COR-L47 (cell line): ENCODE measurements at places on chromosomes 4 and X.

- no peak for DNase-seq
Observed at GRCh38 chr4:5755161-5755560, 44.2 kb downstream of the EVC start.

- peak; percentile 23 for DNase-seq
Observed at GRCh38 chr4:113106108-113106507, 56.7 kb downstream of the ANK2 start.

- no peak for DNase-seq
Observed at GRCh38 chr4:108428923-108429322, 191.5 kb upstream of the RPL34 start.

- DNase-seq: no peak
Observed at GRCh38 chrX:29867971-29868370, 347.4 kb upstream of the MAGEB2 start.

DNA sequence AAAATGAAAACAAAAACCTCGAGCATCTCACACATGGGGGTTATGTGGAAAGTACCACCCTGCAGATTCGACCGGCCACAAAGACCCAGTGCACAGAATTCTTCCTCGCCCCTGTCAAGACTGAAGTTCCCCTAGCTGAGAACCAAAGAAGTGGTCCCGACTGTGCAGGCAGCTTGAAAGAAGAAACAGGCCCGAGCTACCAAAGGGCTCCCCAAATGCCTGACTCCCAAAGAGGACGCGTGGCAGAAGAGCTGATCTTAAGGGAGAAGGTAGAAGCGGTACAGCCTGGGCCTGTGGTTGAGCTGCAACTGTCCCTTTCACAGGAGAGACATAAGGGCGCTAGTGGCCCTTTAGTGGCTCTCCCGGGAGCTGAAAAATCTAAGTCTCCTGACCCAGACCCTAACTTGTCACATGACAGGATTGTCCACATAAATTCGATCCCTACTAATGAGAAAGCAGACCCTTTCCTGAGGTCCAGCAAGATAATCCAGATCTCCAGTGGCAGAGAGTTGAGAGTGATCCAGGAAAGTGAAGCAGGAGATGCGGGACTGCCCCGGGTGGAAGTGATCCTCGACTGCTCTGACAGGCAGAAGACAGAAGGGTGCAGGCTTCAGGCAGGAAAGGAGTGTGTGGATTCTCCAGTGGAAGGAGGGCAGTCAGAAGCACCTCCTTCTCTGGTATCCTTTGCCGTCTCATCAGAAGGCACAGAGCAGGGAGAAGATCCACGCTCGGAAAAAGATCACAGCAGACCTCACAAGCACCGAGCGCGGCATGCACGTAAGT is 108.8 kb upstream of the MYOZ2 start:
- DNase-seq: no peak

DNA sequence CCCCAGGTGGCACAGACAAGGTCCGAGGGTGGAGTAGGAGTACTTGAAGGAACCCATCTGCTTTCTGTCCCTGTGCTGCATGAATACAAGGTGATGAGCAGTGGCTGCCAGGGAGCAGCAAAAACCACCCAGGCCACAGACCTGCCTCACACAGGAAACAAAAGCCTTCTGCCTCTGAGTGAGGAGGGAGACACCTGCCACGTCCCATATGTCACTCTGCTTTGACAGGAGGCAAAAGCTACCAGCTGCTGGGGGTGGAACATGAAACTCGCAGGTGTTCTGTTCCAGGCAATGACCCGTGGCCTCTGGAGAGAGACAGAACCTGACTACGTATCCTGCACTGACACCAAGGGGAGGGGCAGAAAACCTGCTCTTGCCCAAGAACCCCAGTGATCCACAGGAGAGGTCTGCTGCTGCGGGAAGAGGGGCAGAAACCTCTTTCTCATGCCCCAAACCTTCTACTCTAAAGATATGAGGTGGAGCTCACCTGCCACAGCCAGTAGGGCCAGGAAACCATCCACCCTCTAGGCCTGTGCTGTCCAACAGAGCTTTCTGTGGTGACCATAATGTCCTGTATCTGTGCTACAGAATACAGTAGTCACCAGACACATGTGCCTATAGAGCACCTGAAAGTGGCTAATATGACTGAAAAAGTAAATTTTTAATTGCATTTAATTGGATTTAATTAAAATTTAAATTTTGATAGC is 172.9 kb downstream of the PRDM5 start:
- peak; percentile 31 for DNase-seq

GRCh38 chr4:90536408-90536807 is 409.2 kb downstream of the CCSER1 start:
- peak; percentile 77 for DNase-seq

- peak; percentile 61 for DNase-seq
Observed at GRCh38 chr4:76758290-76758882, 139.6 kb downstream of the SOWAHB start.

- DNase-seq: no peak
Observed at GRCh38 chr4:186144198-186144945, 39.9 kb downstream of the FAM149A start.
